Right forelimb (tissue), 1 donor: ENCODE measurements at places on chromosomes 1 and 21.

DNA sequence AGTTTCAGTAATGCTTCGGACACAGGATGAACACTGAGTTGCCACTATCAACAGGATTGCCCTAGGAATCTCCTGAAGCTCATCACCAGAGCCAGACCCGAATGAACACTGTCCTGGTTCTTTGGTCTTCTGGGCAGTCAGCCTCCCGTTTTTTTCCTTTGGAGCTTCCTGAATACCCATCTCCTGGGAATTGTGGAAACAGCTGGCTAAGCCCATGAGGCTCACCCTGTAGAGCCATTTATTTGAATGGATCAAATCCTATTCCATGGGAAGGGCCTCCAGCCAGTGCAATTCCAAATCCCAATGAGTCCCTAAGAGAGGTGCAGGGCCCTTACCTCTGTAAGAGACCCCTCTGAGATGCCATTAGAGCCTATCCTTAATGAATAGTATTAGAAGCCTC lies 5.9 kb downstream of the RCSD1 start:
- DNase-seq = no peak

- DNase-seq = no peak
These were observed 131.9 kb upstream of the B3GALT2 start for GRCh38 chr1:193318347-193318746.

- DNase-seq = no peak
These were observed 22.4 kb upstream of the RCOR3 start for GRCh38 chr1:211236633-211237320.

DNA sequence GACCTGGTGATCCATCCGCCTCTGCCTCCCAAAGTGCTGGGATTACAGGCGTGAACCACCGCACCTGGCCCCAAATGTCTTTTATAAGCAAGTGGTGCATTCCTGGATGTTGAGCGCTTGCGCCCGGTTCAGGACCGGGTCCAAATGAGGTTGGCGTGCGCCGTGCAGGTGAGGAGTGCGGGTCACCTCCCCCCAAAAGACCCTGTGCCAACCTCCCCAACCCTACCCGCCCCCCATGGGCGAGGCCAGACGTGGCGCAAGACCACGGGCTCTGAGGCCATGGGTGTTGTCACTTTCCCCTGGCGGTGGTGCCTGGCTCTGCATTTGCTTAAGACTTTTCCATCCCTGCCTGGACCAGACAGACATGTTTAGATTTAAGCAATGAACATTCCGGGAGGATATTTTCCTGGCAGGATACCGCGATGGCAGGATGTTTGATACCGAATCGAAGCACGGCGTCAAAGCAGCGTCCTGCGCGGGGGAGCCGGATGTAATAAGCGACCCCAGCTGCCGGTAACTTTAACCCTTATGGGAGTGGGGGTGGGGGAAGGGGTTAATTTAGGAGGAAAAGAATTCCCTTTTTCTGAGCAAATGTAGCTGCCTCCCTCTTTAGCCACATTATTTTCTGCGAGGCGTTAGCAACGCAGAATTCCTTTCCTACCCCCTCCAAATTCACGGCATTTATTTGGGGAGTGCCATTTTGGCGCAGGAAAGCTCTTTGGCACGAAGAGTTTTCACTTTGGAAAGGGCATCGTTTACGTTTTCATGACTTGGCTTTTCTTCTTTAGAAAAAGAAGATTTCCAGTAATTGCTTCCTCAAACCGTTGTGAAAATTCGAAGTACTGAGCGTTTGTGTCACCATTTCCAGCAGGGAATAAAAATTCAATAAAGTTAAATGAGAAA lies 27.8 kb upstream of the RNF187 start:
- peak; percentile 80 for DNase-seq

DNA sequence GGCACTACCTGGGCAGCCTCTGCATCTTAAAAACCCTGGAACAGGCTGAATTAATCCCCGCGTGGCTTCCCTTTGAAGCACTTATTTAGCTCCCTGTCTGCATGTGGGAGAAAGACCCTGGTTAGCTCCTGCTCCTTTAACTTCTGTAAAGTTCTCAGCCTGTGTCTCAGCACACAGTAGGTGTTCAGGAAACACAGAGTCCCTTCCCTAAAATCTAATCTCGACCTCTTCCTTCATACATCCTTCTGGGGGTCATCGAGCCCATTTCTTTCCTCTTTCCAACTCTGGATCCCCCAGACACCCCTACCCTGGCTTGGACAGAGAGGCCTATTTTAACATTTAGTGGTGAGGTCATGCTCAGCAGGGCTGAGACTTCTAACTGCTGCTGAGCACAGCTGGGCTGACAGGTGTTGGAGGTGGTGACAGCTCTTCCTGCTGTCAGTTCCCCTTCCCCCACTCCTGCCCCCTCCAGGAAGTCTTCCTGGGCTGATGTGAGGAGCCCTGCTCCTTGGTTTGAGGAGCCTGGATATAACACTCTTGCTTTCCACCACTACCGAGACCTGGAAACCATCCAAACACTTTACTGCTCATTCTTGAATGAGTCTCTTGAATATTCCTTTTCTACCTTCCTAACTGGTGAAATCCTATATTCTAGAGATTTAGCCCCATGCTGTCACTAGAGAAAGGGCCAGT lies 5.3 kb downstream of the E2F2 start:
- no peak for DNase-seq

DNA sequence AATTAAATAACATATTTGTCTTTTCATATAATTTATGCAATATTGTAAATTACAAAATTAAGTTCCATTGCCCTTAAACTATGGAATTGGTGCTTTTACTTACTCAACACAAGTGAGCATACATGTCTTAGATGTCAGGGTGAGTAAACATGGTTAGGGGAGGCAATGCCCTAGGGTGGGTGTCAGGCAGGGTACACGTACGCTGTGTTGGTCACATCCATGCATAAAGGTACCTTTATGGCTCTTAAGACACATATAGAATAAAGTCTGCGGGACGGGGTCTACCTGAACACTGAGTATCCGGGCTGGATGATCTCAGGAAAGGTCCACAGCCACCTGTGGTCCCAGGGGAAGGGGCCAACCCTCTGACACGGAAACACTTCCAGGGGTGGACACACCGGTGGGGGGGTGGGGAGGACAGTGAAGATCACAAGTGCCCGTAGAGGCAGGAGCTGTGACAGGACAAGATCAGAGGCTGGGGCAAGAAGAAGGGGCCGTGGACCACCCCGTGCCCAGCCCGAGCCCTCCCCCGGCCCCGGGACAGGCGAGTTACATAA lies 720 bp downstream of the LIN9 start:
- DNase-seq = no peak

DNA sequence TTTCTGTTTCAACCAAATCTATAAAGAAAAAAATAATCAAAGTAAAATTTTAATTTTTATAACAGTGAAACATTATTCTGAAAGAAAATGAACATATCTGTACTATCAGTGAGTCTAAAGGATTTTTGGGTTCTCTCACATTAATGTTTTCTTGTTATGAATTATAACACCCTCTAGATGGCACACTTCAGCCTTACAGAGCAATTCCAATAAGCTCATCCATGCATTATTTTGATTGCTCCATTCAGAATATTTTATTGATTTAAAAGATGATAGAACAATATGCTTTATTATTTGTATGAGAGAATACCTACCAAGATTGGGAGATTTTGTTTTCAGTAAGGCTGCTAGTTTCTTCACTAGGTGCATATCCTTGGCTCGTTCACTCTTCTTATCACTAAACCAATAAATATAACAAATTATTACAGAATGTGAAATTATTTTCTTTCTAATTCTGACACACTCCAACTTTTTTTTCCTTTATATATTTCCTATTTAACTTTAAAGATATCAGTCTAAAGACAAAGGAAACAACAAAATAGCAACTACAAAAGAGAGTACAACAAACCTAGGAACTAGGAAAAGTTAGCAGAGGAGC lies 82.4 kb downstream of the RAB3GAP2 start:
- DNase-seq = no peak

DNA sequence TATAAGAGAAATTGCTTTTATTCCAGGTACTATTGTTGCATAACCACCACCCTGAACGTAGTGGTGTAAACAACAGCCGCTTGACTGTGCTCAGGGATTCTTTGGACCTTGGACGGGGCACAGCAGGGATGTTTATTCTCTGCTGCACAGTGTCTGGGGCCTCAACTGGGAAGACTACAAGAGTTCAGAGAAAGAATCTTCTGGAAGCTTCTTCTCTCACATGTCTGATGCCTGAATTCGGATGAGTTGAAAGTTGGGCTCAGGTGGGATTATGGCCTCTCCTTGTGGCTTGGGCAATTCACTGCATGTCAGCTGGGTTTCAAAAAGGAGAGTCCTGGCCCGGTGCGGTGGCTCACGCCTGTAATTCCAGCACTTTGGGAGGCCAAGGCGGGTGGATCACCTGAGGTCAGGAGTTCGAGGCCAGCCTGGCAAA lies 19.0 kb upstream of the SSBP3 start:
- DNase-seq = no peak

- peak; percentile 67 for DNase-seq
These were observed 64.0 kb downstream of the ADARB1 start for GRCh38 chr21:45138199-45139002.

GRCh38 chr21:25512095-25513081 lies 94.9 kb downstream of the MRPL39 start:
- DNase-seq = no peak

DNA sequence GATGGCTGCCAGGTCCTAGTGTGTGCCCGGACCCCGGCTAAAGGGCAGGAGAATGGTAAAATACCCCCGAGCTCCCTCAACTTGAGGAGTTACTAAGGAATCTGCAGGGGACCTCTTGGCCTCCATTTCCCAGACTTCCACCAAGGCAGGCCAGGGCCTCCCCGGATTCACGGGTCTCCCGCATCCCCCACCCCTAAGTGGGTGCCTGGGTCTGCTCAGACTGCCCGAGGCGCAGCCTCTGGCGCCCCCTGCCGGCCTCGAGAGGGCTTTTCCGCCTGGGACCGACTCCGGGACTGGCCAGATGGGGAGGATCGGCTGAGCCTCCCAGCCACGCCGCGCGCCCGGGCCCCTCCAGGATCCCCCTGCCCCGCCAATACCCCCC lies 1.7 kb downstream of the PLEKHG5 start:
- peak; percentile 75 for DNase-seq

- no peak for DNase-seq
These were observed 133.8 kb downstream of the HHIPL2 start for GRCh38 chr1:222413991-222414549.

GRCh38 chr1:21919520-21919919 lies 17.6 kb downstream of the HSPG2 start:
- DNase-seq = no peak

GRCh38 chr1:107450899-107451664 lies 310.2 kb downstream of the NTNG1 start:
- DNase-seq = no peak

DNA sequence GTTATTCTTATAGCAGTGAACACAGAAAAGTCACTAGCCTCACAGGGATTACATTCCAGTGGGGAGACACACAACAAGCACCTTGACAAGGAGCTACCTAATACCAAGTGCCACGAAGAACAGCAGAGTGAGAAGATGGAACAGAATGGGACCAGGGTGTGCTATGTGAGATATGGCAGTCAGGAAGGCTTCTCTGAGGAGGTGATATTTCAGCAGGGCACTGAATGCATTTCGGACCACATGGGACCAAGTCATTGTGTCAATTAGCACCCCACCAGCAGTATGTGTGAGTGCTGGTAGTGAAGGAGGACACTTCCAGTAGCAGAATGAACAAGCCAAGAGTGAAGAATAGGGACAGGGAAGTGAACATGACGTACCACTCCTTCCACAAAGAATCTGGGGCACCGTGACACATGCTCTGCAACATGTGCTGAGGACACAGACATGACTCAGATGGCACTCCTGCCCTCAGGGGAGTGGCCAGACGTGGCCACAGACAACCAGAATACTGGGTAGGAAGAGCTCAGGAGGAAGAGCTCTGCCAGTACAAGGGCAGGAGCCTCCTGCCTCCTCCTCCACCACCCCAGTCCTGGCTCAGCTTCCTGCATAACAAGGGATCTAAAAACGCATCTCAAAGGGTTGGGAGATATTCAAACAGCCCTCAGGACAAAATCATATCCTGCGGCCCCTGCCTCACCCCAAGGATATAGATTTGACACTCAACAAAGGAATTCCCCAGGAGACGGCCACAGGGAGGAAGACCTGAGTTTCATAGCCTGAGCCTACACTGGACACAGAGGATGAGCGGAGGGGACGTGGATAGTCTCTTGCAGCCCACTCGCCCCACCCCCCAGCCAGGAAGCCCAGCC lies 102.5 kb downstream of the TRABD2B start:
- DNase-seq = no peak

GRCh38 chr1:23051290-23051909 lies 32.1 kb downstream of the KDM1A start:
- DNase-seq = no peak

DNA sequence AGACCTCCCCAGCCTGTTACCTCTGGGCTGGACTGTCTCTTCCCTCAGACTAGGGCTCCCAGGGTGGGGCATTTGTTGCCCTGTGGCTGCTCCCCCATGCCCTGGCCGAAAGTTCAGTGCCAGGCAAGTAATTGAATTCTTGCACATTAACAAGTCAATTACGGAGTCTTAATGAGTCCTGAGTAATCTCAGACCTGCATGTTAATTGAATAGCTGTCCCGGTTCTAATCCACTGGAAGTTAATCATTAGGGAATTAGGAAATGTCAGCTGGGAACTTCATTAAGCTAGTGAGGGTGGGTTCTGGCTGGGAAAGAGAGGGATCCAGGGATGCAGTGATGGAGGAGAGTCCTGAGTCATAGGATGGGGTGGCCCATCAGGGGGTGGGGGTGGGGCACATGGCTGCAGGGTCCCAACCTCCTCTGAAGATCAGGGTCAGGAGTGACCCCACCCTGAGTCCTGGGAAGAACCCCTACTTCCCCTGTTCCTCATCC lies 47.1 kb upstream of the CSF3R start:
- DNase-seq = peak; percentile 4

GRCh38 chr1:35931446-35932157 lies 697 bp downstream of the AGO3 start:
- DNase-seq = peak; percentile 61

DNA sequence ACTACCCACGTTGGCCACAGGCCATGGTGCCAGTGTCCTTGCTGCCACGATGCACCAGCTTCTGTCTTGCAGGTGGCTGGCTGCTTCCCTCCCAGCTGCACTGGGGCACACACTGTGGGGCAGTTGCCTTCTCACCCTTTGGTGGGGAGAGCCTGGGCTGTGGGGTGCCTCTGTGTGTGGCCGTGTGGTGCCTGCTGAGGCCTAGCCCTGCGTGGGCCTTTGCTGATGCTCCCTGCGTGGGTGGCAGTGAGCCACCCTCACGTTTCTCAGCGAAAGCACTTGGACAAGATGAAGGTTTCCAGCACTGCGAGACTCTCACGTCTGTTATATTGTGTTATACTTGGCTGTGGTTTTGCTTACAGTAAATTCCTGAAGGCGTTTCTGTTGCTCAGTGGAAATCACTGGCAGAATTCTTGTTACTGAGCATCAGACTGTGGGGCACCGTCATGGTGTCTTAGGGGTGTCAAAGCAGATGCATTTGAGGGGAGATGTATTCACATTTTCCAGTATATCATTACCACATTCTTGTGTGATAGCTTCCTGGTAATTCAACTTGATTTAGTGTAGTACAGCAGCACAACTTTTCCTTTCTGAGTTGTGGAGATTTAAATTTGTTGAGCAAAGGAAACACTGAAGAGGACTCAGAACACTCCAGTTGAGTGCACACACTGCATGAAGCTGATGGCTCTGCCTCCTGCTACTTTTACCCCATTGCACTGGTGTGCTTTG lies 124.7 kb downstream of the PCBP3 start:
- DNase-seq = no peak

GRCh38 chr21:39633770-39634181 lies 21.0 kb downstream of the B3GALT5 start:
- DNase-seq = no peak
